ENCODE measurements at places on chromosomes 2 and 18.

GRCh38 chr2:213162516-213163118 is 11.2 kb upstream of the IKZF2 start:
- no peak for ATAC-seq

- ATAC-seq: no peak
These were observed 73.4 kb upstream of the NDUFV2 start for GRCh38 chr18:9029131-9029530.

DNA sequence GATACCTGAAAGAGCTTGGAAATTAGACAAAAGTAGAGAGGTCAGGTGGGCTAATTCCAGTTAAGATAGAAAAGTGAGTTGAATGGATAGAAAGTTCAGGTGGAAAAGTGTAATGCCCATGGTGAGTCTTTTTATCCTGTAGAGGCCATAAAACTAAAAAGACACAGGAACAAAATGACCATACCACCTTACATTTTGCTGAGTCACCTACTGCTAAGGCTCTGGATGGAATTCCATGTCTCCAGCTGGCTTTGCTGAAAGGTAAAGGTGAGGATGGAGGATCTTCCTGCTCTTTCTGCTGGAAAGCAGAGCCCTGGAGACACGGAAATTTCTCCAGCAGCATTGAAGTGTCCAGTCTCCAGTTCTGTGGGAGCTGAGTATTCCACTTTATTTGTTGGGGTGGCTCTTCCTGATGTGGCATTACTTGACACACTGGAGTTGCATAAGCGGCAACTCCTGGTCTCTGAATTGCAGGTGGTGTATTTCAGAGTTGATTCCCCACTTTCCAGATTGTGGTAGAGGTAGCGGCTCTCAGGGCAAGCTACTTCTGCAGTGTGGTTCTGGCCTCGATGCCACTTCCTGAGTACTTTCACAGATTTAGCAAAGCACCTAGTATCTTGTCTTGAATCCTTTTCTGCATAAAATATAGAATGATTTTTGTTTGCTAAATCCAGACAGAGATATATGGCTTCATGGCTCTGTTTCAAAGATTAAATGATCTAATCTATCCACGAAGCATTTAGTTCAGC is 10.7 kb downstream of the IL1RL2 start:
- no peak for ATAC-seq

GRCh38 chr18:44654573-44654972 is 26.1 kb upstream of the SETBP1 start:
- ATAC-seq: peak; percentile 86

DNA sequence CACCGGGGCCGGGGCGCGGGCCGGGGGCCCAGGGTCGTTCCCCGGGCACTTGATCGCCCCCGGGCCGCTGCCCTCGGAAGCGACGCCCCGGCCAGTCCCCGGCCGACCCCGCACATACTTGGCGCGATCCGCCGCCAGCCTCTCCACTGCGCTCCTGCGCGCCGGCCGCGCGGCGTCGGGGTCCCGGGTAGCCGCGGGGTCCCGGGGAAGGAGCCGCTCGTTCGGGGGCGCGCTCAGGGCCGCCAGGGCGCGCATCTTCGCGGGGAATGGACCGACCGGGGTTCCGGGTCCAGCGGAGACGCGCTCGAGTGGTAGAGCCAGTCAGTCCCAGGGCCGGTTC is 204 bp downstream of the FAM110C start:
- ATAC-seq: no peak

- ATAC-seq: no peak
These were observed 161.4 kb downstream of the SMAD7 start for GRCh38 chr18:48789259-48789812.

DNA sequence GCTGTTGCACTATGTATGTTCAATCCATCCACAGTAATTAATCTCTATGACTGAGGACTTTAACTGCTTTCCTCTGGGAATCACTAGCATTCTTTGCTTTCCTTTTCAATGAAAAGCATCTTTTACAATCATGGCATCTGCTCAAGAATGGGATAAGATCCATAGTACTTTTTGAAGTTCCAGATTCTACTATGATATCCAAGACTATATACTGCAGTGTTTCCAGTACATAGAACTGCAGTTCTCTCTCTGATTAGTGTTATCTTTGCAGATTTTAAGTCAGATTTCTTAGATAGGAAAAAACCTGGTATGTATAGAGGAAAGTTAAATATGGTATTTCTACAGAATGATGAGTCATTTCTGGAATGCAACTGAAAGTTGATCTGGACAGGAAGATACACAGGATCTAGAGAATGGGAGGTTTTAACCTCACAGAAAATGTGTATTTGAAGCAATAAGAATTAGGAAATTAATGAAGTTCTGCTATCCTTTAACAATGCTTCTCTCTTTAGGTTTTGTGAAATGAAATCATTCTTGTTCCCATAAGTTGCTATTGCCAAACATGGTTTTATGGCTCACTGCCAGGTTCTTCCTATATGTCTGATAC is 670.7 kb downstream of the ERBB4 start:
- no peak for ATAC-seq

GRCh38 chr2:72263776-72264060 is 116.1 kb upstream of the CYP26B1 start:
- ATAC-seq: peak; percentile 56

GRCh38 chr2:207474863-207475485 is 54.8 kb upstream of the CREB1 start:
- ATAC-seq: peak; percentile 42

DNA sequence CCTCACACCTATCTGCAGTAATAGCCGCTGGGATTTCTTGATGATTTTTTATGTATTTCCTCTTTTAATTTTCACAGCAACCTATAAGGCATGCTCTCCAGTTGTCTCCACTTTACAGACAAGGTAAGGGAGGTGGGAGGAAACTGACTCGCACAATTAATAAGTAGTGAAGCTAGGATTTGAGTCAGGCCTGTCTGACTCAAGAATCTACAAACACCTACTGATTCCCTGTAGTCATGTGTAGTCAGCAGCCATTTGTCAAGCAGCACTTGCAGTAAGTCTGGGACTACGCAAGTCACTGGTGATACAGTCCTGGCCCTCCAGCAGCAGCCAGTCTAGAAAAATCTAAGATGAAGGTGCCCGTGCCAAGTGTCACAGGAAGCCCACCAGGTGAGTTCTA is 193.6 kb upstream of the PKDCC start:
- no peak for ATAC-seq

DNA sequence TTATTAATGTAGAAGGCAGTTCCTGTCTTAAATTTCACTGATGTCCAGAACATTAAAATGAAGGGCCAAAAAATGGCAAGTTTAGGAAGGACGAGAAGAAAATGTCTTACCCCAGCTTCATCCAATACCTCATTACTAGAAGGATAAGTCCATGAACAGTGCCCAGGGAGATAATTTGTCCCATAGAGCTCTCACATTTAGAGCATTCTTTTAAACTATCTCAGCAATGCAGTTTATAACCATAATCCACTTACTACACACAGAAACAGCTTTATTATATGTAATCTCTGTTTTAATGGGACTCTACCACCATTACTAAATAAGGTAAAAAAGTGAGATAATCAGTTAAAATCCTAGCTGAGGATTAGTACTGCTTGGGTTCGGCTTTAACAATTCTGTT is 142.5 kb downstream of the PARD3B start:
- no peak for ATAC-seq

- peak; percentile 52 for ATAC-seq
These were observed 144.7 kb downstream of the CAPN13 start for GRCh38 chr2:30662268-30663131.

- peak; percentile 13 for ATAC-seq
These were observed 29.4 kb downstream of the ZFP36L2 start for GRCh38 chr2:43196768-43197587.

DNA sequence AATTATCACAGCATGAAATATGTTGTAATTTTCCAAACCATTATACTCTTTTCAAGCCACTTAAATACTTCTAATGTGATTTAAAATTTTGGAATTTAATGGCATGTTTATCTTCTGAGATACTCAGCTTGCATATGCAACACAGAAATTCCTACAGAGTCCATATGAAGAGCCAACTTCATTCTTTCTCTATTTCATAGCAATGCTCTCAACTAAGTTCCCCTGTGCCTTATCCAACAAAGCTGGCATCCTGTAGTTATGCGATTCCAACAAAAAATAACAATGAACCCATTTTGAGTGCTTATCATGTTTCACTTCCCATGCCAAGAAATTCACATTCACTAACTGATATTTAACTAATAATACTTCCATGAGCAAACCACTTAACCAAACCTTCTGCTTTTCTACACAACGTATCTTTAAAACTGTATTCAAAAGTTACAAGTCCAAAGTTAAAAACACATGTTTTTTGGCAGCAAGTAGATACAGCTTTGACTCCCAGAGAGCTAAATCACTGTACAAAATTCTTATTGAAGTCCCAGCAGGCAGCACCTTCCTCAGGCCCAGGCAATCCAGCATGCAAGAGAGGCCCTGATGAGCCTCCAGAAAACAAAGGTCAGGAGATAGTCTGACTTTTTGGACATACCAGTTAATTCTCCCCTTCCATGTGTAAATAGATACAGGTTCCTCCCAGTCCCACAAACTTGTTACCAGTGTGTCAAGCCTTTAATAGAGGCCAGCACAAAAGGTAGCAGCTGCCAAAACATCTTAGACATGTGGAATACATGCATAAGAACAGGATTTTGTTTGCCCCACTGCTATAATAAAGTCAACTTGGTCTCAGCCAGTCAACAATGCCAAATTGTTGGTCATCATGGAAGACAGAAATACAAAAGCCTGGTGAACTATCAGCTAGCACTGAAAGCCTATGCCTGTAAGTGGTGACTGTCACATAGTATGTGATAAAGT is 113.1 kb upstream of the WDR75 start:
- ATAC-seq: no peak

DNA sequence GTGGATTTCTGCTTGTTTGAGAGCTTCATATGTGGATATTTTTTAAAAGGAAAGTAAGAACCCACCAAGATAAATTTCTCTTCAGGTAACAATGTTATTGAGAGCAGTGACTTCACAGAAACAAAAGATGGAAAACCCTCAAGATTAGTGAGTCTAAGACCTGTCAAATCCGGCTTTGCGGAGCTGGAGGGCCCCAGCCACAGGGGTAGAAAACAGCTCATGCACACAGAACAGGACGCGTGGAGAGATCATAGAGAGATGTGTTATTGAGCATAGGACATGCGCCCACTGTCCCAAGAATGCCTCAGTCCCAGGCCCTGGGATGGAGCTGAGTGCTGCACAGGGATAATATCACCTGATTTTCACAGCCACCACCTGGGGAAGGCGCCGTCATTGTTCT is 21.3 kb downstream of the EDAR start:
- ATAC-seq: no peak

- ATAC-seq: no peak
These were observed 77.5 kb upstream of the DAPL1 start for GRCh38 chr2:158717366-158718195.

- no peak for ATAC-seq
These were observed 1.4 kb upstream of the MARCO start for GRCh38 chr2:118940486-118941120.

DNA sequence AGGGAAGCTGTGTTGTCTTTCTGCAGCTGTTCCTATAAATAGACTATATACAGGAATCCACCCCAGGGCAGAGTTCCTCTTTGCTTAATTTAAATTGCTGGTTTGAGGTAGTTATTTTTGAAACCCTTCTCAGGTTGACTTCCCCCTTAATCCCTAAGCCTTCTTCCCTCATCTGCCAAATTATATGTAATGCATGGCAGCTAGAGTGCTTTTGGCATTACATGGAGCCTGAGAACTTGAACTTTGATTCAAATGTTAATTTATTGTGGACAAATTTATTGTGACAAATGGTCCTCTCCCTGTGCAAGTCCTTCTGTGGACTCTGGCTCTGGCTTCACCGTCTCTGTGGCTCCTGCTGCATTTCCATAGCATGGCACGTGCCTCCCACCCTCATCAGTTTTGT is 29.2 kb downstream of the MYO1B start:
- peak; percentile 26 for ATAC-seq

DNA sequence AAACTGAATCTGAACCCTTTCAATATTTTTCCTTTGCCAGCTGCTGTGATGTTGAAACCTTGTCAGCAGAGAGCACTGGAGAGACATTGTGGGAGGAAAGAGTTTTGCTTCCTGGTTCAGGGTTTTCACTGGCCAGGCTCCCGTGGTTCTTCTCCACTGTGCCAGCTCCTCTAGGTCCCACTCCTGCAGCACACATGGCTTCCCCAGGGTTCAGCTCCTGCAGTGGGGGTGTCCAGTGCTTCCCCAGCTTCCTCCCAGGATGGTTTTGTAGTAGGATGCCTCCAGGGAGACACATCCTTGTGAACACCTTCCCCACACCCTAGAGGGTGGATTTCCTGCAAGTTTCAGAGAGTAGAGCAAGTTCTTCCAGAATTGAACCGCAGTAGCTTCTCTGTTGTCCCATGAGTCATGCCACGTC is 24.0 kb upstream of the SULT1C3 start:
- no peak for ATAC-seq

GRCh38 chr2:197263077-197263476 is 47.5 kb downstream of the ANKRD44 start:
- ATAC-seq: no peak

- ATAC-seq: no peak
These were observed 6.2 kb upstream of the GPR155 start for GRCh38 chr2:174492963-174493431.

DNA sequence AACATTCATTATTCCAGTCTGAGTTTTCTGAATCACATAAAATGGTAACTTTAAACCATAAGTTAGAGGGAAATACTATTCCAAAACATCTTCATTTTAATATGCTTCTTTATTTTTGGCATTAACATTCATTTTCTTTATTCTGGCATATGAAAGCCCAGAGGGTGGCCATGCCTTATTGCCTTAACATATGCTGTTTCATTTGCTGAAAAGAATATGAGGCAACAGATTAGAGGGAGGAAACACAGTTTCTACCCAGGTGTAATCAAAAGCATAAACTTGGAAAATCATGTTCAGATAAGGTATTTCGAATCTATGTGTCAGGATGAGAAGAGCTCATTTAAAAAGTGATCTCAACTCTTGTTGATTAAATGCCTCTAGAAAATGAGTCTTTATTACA is 379.9 kb upstream of the DSEL start:
- ATAC-seq: no peak

GRCh38 chr2:229375251-229375650 is 104.2 kb upstream of the PID1 start:
- ATAC-seq: no peak

DNA sequence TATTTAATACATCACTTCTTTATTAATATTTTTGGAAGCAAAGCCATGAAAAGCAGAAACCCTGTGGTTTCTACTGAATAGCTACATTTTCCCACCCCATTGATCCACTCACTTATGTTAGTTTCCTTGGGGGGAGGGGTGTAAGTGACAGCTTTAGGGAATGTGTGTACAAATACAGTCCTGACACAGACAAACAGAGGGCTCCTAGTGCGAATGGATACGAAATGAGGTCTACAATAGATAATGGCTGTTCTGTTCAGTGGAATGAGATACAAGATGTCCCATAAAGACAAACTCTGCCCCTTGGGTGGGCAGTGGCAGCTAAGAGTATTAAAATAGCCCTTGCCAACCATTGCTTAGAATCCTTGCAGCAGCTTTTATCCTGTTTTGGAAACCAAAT is 312.9 kb downstream of the NCKAP5 start:
- ATAC-seq: no peak

GRCh38 chr2:241325257-241325656 is 9.5 kb downstream of the SEPTIN2 start:
- ATAC-seq: no peak

GRCh38 chr2:130824492-130825061 is 12.1 kb upstream of the ARHGEF4 start:
- peak; percentile 85 for ATAC-seq

- peak; percentile 62 for ATAC-seq
These were observed 144.0 kb downstream of the GLI2 start for GRCh38 chr2:120879431-120880295.

- no peak for ATAC-seq
These were observed 119.1 kb downstream of the BAZ2B start for GRCh38 chr2:159497256-159497655.

GRCh38 chr2:73091164-73091563 is 19.7 kb upstream of the SFXN5 start:
- ATAC-seq: no peak

All from motor neuron (in vitro differentiated cells).